ENCODE measurements at places on chromosomes 3 and 15. TPM values are rescaled to one million over a fixed set of nuclear protein-coding genes. Genes with fewer than 3 reads are reported as not detected.

Gene FBXW12
- 1.2 TPM for total RNA-seq

Gene NR1I2
- 0.36 TPM for total RNA-seq

Gene PTPN9
- 25.5 TPM for total RNA-seq

Gene PLXNA1
- total RNA-seq: 56.2 TPM

Gene CAMP
- not detected for total RNA-seq

Gene ATP13A5
- total RNA-seq: 0.27 TPM

Gene EFHB
- 0.64 TPM for total RNA-seq

Gene ANKRD34C
- 2.4 TPM for total RNA-seq

Gene TGM5
- total RNA-seq: not detected

Gene CLRN1
- not detected for total RNA-seq

Gene IP6K1
- total RNA-seq: 46.0 TPM

Gene CLDN1
- 0.45 TPM for total RNA-seq

Gene TERC
- 66.4 TPM for total RNA-seq

Gene LSMEM2
- total RNA-seq: 0.36 TPM

Gene C3orf20
- total RNA-seq: 0.18 TPM

Gene C3orf70
- 28.4 TPM for total RNA-seq

Gene CACNA2D2
- 12.2 TPM for total RNA-seq

Gene CSPG5
- total RNA-seq: 47.6 TPM

Gene CD200
- total RNA-seq: 49.4 TPM

Gene ITPKA
- total RNA-seq: 2.5 TPM

Gene CCDC9B
- 0.73 TPM for total RNA-seq

Gene GRIP2
- 4.2 TPM for total RNA-seq

Gene FOXB1
- total RNA-seq: 0.91 TPM

Gene POLR2M
- total RNA-seq: 193 TPM

Gene MIX23
- 16.2 TPM for total RNA-seq

Gene RFTN1
- 26.6 TPM for total RNA-seq

Gene PIF1
- total RNA-seq: 5.3 TPM

Gene TRH
- total RNA-seq: 16.4 TPM

Gene DPPA2
- total RNA-seq: not detected

Gene CFAP100
- total RNA-seq: 1.8 TPM

Gene PAQR5
- 0.82 TPM for total RNA-seq

Gene CP
- total RNA-seq: 3.1 TPM

Gene SCG5
- total RNA-seq: 76.3 TPM

Gene LRRC31
- total RNA-seq: not detected

Gene CLDN18
- 0.09 TPM for total RNA-seq

Gene GOLGA6B
- total RNA-seq: not detected

Gene U2SURP
- total RNA-seq: 159 TPM

Gene CNTN4
- 57.6 TPM for total RNA-seq

Gene SUMF1
- total RNA-seq: 28.5 TPM

Gene CLSTN2
- total RNA-seq: 26.9 TPM

Gene SEMA3G
- 3.3 TPM for total RNA-seq

Gene FMN1
- 1.8 TPM for total RNA-seq

Gene CKMT1A
- 8.2 TPM for total RNA-seq

Gene SPTBN5
- 1.3 TPM for total RNA-seq

Gene ABI3BP
- total RNA-seq: 2.7 TPM

Gene SKOR1
- 14.9 TPM for total RNA-seq

Gene PLSCR2
- not detected for total RNA-seq

Gene PLOD2
- total RNA-seq: 26.2 TPM

Gene GOLGA8Q
- 1.6 TPM for total RNA-seq

Gene MCF2L2
- 37.1 TPM for total RNA-seq

Gene GOLGA8O
- not detected for total RNA-seq

Gene SPINT1
- 7.7 TPM for total RNA-seq

Gene STRIT1
- total RNA-seq: not detected

Gene LRRIQ4
- total RNA-seq: 1.3 TPM

Gene GPR171
- not detected for total RNA-seq

Gene GPR149
- 2.7 TPM for total RNA-seq

Gene MSL2
- 36.3 TPM for total RNA-seq

Gene SCAANT1
- not detected for total RNA-seq

Gene ZPLD1
- total RNA-seq: 0.54 TPM

Data from cerebellum (tissue), 4 donors.